WTC11 (cell line): ENCODE measurements at places on chromosomes 16 and 17.

DNA sequence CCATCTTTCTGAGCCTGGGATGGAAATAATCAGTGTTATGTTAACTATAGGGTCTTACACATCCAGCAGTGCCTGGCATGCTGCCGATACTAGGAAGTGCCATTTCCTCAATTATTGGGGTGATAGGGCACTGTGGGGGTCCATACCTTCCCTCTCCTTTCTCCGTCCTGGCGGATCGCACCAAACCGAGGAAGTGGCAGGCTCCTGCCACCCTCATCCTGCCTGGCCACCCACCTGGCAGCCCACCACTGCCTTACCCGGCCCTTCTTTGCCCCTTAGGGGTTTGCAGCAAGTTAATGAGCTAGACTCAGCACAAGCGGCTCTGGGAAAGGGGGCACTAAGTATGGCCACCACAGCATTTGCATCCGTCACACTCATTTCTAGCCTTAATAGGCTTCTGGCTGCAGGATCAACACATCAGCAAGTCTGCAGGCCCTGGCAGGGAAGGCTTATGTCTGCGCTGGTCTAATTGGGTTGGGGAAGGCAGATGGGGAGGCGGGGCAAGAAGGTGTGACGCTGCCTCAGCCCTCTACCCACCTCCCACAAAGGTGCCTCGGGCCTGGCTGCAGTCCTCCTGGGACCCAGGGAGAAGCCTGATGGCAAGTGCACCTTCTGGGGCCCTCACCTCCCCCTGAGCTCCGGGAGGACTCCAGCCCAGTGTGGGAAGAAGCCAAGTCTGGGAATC, 28.6 kb downstream of the DCAKD start:
- DNase-seq: no peak

- no peak for DNase-seq
Measured at GRCh38 chr17:35700150-35700549, 31.3 kb upstream of the RASL10B start.

GRCh38 chr17:10251212-10251948, 53.0 kb upstream of the GAS7 start:
- DNase-seq: no peak

DNA sequence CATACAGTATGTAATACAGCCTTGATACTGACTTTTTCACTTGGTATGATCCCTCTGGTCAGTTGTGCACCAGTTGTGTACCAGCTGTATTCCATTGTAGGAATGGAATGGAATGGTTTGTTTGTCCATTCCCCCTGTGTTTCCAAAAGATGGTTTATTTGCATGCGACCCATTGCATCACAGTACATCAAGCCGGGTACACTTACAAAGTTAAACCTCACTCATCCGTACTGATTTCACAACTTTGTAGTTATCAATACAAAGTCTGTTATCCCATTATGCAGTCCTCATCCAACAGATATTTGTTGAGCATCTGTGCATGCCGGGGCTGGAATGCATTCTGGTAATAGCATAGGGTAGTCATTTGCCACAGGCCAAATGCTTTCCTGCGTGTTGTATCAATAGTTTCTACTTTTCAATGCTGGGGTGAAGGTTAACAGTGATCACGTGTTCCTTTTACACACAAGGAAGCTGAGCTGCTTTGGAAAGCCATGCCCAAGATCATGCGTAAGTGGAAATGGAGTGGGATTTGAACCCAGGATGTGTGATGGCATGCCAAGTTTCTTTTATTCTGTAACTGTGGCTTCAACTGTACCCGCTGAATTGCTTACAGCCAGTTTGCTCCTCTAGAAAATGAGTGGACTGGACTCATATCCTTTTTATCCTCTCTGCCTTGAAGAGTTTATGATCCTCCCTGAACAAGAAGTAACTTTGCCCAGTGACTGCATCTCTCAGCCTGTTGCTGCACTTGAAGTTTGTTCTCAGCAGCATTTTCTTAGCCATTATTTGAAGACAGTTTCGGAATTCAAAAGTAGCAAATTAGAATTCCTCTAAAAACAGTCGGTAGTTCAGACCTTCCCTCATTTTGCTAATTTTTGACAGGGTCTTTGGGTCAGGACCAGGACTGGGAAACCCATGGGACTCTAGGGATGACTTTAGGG, 228.5 kb downstream of the CCDC182 start:
- DNase-seq: no peak

- DNase-seq: peak; percentile 62
Measured at GRCh38 chr16:27515874-27516353, 33.8 kb downstream of the GTF3C1 start.

DNA sequence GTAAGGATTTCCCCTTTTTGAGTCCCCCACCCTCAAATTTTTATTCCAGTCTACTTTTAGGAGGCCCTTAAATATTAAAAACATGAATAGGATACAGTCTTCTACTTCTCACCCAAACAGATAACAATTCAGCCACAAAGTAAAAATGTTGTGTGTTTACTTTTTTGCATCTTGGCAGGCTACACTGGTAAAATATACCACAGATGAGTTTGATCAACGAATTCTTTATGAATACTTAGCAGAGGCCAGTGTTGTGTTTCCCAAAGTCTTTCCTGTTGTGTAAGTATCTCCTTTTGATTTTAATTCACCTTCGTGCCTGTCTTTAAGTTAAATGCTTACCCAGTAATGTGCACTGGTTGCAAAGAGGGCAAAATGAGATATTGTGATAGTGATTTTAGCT, 34.4 kb upstream of the RAB11FIP4 start:
- no peak for DNase-seq

- peak; percentile 32 for DNase-seq
Measured at GRCh38 chr16:12257926-12258561, 281.5 kb downstream of the SNX29 start.

- no peak for DNase-seq
Measured at GRCh38 chr16:46911038-46911437, 26.9 kb downstream of the GPT2 start.

GRCh38 chr16:21157632-21158031, 842 bp upstream of the LDAF1 start:
- DNase-seq: no peak

GRCh38 chr16:11235703-11235991, 20.4 kb downstream of the SOCS1 start:
- DNase-seq: no peak

- DNase-seq: no peak
Measured at GRCh38 chr17:17075125-17075781, 33.0 kb downstream of the MPRIP start.

DNA sequence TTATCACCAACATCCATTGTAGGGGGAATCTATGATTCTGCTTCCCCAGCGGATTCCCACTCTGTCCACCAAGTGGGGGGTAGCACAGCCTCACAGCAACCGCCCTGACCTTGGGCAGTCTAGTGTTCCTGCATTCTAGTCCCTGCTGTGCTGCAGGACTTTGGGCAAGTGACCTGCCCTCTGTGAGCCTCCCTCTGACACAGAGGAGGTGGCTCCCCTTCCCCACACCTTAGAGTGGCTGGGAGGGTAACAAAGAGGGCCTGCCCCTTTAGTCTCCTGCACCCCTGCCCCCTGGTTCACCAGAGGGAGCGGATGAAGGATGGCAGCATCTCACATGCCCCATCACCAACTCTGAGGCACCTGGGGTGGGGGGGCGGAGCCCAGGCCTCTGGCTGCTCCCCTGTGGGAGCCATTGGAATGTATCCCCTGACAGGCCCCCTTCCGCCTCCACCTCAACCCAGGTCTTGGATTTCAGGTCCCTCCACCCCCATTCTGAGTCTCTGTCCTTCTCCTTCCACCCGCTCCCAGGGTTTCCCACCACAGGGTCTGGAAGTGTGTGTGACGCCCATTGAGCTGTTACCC, 10.1 kb downstream of the GAS2L2 start:
- no peak for DNase-seq

DNA sequence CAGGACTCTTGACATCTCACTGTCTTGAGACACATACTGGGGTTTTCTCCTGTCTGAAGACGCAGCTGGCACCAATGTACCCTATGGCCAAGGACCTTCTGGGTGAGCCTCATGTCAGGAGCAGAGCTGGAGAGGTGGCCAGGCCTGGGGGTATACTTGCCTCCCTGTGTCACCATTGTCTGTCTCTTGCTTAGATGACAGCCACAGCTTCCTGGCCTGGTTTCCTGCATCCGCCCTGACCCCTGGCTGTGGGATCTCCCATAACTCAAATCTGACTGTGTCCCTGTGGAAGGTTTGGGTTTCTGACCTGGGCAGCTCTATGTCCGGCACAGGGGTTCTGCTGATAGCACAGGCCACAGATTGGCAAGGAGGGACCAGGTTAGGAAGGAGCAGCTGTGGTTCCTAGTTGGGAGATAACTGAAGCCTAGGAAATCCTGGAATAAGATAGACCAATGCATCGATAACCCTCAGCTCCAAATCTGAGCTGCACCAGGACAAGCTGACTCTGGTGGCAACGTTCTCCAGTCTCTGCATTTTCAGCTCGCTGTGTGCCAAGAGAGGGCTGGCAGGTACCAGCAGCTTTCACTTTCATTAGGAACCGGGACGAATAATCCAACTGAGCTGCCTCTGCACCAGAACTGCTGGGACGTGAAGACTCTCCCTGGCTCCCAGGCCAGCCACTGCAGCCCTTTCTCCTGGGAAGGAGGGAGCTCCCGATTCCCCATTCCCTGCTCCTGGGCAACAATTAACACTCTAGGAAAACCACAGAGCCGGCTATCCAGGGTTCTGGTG, 5.0 kb downstream of the DEXI start:
- DNase-seq: no peak

- peak; percentile 30 for DNase-seq
Measured at GRCh38 chr17:8995711-8996110, 25.6 kb upstream of the NTN1 start.

GRCh38 chr16:67024384-67025209, 4.4 kb upstream of the CBFB start:
- no peak for DNase-seq

GRCh38 chr17:14067347-14067746, 2.0 kb upstream of the COX10 start:
- no peak for DNase-seq
